NT2/D1 (cell line): ENCODE measurements at places on chromosomes 13 and 19.
A peak's percentile ranks its signal among the peaks of the same experiment; 100 is the strongest.

GRCh38 chr19:33503030-33503429 is 18.6 kb downstream of the PEPD start:
- no peak for DNase-seq

DNA sequence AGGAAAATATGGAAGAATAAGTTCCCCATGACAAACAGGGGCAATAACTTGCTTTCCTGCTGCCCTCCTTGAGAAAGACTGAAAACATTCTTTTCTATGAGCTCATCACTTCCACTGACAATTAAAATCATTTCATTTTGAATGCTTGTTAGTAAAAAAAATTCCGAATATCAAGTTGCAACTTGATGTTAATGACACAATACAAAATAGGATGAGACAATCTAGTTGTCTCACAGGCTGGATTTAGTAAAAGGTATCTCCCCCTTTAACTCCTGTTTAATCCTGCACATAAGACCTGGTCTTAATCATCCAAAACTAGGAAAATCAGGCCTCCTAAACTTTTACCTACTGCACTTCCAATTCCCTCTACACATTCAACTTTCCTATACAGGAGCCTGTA is 24.7 kb downstream of the IRS2 start:
- DNase-seq, result no peak

GRCh38 chr13:105463011-105463501 is 1072.4 kb downstream of the EFNB2 start:
- DNase-seq, result no peak

DNA sequence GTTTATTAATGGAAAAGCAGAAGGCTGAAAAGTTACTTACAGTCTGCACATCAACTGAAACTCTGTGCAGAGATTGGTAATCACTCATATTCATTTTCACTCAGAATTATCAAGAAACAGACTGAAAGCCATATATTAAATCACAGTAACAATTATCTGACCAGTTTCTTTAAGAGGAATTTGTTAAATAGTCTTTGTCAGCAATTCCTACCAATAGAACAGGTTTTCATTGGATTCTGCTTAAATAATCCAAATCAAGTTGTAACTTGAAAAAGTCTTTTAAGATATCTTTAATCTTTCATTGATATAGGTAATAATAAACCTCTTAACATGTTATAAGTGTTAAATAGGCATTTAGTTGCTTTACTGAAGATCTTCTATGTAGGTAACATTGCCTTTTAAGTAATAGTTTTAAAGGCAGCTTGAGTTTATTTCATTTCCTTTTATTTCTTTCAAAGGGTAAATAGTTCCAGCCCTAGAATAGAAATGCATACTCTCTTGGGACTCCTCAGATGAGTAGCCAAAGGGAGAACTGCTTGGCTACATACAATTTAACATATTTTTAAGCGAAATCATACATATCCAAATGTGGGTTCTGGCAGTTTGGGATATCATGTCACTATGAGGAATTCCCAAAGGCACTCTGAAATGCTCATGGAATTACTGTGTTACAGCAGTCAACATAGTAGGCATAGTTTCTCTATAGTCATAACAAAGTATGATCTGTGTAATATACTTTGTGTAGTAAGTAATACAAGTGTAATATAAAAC is 326.0 kb upstream of the SPRY2 start:
- no peak for DNase-seq

DNA sequence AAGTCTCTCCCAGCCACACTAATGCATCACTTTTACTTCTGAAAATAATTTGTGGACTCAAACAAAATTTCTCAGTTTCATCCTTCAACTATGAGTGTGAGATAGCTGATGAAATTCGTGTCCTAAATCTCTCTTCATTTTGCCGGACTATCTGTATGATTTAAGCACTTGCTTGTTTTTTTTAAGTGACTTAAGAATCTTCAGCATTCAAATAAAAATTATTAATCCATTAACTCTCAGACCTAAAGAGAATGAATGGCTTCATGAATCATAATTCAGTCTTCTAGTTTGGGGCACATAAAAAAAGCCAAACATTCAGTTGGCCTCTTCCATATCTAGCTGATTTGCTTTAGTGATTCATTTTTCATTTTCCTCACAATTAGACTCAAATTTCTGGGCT is 579.5 kb downstream of the DCT start:
- DNase-seq, result no peak

DNA sequence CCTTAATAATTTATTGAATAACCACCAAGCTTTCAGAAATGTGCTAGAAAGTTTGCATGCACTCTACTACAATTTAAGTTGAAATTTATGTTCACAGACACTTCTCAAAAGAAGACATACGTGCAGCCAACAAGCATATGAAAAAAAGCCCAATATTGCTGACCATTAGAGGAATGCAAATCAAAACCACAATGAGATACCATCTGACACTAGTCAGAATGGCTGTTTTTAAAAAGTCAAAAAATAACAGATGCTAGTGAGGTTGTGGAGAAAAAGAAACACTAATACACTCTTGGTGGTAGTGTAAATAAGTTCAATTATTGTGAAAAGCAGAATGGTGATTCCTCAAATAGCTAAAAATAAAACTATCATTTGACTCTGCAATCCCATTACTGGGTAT is 308.8 kb upstream of the PCDH9 start:
- DNase-seq, result no peak

GRCh38 chr13:20579191-20579590 is 12.2 kb downstream of the IFT88 start:
- DNase-seq, result no peak

DNA sequence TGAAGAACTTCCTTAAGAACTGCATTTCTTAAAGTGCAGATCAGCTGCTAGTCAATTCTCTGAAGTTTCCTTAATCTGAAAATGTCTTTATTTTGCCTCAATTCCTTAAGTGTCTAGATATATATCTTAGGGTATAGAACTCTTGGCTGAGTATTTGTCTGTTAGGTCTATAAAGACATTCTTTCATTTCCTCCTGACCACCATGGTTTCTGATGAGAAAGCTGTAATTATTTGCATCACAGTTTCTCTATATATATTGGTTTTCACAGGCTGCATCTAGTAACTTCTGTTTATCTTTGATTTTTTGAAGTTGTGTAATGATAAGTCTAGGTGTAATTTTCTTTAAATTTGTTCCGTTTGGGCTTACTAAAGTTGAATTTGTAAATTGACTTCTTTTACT is 15.2 kb downstream of the NDFIP2 start:
- no peak for DNase-seq

DNA sequence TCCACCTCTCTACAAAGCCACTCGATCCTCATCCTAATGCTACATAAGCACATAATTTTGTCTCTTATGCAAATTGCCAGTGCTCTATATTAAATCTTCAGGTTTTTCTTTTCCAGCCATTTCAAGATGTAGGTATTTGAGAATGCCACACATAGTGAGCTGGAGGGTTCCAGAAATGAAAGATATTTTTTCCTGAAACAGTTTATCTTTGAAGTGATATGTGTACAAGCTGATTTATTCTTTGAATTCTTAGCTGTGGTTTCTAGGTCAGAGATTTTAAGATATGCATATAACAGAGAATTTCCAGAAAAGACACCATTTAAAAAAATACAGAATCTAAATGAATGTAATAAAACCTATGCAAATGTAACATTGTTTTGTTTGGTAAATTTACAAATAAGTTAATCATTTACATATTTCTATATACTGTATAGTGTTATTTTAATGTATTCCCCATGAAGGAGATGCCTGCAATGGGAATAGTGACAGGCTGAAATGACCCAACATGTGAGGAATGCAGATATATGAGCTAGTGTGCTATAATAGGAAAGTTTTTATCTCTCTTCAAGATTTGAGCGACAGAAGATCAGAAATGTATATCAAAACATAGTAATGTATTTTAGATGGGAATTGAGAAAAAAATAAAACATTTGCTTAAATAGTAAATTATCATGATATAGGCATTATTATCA is 570.2 kb downstream of the SLITRK1 start:
- no peak for DNase-seq

DNA sequence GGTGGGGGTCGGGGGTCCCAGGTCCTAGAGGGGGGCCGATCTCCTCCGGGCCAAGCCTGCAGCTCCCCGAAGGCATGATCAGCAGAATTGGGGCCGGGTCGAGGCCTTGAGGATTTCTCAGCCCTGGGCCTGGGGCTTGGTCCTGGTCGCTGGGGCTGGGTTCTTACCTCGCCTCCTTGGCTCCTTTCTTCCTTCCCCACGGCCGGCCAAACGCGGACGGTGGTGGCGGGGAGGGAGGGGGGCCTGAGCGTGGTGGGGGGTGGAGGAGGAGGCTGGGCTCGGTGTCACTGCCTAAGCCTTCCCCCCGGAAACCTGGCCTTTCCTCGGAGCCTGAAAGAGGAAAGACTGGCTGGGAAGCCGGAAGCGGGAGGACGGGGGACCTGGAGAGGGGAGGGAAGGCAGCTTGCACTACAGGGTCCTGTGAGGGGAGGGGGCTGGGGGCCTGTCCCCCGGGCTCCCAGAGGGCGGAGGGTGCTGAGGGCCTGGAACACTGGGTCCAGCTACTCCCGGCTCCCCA is at the start of gene ZNF579:
Gene ZNF579 (minus strand): TSS at position 221 of the 517 bp plus-strand sequence. CDS start 1,209 bp downstream, outside the sequence.
- peak; percentile 77 for DNase-seq

GRCh38 chr13:52359534-52359933 is 46.4 kb downstream of the THSD1 start:
- DNase-seq, result no peak

DNA sequence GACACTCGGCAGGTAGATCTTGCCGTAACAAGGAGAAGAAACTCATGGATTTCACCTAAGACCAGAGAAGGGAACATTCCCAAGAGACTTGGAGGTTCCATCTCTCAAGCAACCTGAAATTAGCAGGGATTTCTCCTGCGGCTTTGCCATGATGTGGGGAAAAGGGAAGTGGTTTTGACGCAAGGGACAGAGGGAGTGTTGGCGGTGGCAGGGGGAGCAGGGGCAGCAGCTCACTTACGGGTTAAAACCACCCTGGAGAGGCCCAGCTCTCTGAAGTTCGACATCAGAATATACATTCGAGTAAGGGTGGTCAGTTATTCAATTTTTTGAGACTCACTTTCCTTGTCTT is 76.1 kb upstream of the POMP start:
- no peak for DNase-seq

DNA sequence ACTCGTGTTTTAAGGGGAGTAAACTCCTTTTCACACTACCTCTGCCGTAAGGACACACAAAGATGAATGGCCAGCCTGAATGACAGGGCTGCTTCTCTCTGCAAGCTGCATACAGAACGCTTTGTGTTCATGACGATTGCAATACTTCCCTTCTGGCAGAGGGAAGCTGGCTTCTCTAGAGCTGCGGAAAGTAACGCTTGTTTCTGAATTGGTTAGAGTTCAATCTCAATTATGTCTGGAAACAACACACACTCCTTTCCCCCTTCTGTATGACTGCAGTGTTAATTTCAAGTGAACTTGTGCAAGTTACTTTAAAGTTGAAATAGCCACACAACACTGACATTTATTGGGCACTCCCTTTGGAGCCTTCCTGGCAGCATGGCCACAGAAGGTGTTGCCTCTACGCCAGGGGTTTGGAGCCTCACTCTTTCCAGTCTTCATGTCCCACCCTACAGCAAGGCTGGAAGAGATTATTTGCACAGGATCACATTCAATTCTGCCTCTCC is 242.6 kb downstream of the NDFIP2 start:
- DNase-seq, result no peak

- peak; percentile 68 for DNase-seq
Observed at GRCh38 chr19:21483589-21484170, 21.7 kb upstream of the ZNF429 start.

- no peak for DNase-seq
Observed at GRCh38 chr19:46022431-46023310, at the start of gene PGLYRP1. Gene PGLYRP1 (minus strand): TSS chr19:46023053. CDS start chr19:46023021, 32 bp downstream.

DNA sequence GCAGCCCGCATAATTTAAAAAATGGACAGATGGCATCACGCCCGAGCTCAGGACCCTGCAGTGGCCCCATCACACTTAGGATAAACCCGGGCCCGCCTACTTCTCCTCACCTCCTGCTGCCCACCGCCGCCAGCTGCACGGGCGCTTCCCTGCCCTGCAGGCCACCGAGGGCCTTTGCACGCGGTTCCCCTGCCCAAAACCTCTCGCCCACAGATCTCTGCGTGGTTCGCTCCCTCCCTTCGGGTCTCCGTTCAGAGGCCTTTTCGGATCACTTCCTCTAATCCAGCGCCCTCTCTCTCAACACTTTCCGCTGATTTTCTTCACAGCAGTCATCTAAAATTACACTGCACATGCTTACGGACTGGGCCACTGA is 1.8 kb downstream of the SHISA7 start:
- DNase-seq, result no peak

- DNase-seq, result no peak
Observed at GRCh38 chr13:92849381-92849780, 377.2 kb upstream of the GPC6 start.

DNA sequence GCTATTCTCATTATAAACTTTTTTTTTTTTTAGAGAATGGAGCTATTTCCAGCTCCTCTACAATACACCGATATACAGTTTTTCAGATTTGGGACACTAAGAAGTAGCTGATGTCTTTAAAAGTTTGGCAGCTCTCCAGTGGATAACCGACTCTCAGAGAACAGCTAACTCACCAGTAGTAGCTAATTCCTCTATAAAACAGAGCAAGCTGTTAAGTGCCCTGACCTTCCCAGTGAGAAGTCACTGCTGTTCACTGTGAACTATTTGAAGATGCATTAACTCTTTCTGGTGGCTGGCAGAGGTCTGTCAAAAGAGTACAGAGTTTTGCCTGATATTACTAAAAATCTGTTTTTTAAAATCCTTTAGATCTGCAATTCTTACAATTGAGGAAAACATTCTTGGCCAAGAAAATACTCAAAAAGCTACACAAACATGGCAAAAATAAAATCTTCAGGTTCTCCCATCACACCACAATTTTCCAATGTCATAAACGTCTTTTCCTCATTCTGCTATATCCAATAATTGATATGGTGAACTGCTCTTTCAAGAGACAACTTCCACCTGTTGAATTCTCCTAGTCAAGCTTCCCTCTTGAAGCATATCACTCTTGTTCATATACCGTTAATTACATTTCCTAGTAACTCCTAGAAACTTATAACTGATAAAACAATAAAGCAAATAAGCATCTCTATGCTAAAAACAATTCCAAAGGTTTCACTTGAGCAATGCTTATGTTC is 44.2 kb downstream of the TBC1D4 start:
- DNase-seq, result no peak

DNA sequence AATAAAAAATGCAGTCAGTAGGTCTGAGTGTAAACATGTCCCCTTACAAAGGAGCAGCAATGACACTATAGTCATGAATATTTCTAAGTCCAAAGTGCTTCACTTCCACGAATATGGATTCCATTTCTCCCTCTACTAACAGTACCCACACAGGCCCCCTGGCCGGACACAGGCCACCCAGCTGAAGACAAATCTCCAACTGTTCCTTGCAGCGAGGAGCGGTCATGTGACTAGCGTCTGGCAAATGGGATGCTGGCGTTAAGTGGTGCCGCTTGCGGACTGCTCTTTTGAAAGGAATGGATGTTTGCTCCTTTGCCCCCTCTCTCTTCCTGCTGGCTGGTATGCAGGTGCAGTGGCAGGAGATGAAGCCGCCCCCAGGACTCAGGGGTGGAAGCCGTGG is 16.2 kb downstream of the PPP1R12C start:
- no peak for DNase-seq

DNA sequence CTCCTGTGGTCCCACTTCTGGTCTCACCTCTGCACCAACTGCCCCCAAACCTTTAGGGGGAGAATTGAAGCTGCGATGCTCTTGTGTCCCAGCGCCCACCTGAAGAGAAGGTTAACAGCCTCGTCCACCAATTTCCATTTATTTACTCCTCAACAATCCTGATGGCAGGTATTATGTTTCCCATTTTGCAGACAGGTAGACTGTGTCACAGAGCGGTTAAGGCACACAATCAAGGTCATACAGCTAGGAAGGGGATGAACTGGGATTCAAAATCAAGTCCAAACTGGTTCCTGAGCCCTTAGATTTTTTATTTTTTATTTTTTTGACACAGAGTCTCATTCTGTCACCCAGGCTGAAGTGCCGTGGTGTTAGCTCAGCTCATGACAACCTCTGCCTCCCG is 6.2 kb downstream of the DNASE2 start:
- no peak for DNase-seq
